Fibroblast of the conjunctiva (primary cell): ENCODE measurements at places on chromosomes 3 and 15.

DNA sequence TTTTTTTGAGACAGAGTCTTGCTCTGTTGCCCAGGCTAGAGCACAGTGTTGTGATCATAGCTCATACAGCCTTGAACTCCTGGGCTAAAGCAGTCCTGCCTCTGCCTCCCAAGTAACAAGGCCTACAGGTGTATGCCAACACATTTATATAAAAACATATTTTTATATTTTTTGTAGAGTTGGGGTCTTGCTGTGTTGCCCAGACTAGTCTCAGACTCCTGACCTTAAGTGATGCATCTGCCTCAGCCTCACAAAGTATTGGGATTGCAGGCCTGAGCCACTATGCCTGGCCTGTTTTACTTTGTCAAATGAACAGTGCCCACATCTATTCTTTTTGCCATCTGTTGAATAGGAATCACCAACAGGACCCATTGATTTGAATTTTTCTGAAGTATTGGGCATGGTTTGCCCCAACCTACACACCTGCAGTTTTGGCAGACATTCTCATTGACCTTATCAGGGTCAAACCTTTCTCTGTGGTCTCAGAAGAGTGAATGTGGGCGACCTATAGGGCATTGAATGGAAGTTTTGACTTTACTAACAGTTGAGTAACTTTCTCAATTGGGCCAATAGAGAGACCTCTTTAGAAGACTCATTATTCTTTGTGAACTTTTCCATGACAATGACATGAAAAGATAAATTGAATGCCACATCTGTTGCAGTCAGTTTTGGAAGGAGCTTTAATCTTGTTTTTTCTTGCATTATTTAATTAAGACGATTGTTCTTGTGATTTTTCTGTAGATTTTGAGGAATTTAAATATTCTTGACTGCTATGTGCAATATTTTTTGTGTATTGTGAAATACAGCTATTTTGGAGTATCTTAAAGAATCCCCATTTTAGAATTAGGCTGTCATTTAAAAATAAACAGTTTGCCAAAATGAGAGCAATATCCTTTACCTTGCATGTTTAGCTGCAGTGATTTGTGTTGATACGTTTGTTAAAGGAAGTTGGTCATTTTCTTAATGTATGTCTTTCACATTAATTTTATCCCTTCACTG lies 2.7 kb downstream of the IREB2 start:
- DNase-seq: no peak

- no peak for DNase-seq
Measured at GRCh38 chr3:141218162-141218835, 13.3 kb upstream of the PXYLP1 start.

- DNase-seq: peak; percentile 46
Measured at GRCh38 chr15:100338971-100339444, 2.8 kb downstream of the ADAMTS17 start.

GRCh38 chr15:48802867-48803266 lies 8.0 kb downstream of the CEP152 start:
- DNase-seq: peak; percentile 72

GRCh38 chr3:32781211-32781968 lies 36.4 kb upstream of the TRIM71 start:
- peak; percentile 49 for DNase-seq

DNA sequence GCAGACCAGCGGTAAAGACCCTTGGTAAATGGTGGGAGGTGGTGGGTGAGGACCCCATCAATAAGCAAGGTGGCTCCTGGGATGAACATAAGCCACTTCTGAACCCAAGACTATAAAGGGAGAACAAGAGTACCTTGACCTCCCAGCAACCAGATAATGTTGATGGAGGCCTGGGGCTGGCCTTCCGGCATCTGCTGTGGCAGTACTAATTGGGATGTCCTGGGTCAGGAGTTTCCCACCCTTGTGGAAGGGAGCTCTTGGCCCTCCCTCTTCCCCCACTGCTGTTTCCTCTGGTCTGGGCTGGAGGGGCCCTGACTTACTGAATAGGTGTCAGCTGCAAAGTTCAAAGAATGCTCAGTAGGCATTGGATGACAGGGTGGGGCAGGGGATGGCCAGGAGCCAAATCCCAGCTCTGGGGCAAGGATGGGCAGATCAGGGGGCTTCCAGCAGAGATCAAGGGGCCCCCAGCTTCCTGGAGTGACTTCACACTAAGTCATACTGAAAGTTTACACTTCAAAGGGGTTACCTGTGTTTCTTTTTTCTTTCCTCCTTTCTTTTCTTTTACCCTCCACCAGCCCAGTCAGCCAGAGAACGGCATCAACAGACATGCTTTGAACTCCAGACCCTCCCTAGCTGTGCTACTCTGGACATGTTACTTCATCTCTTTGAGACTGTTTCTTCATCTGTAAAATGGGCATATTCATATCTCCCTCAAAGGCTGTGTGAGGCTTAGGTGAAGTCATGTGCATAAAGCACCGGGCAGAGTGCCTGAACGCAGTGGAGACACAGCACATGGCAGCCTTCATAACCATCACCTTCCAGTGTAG lies 1.5 kb downstream of the RBP1 start:
- DNase-seq: no peak

GRCh38 chr15:62945760-62946159 lies 96.8 kb upstream of the TPM1 start:
- no peak for DNase-seq

DNA sequence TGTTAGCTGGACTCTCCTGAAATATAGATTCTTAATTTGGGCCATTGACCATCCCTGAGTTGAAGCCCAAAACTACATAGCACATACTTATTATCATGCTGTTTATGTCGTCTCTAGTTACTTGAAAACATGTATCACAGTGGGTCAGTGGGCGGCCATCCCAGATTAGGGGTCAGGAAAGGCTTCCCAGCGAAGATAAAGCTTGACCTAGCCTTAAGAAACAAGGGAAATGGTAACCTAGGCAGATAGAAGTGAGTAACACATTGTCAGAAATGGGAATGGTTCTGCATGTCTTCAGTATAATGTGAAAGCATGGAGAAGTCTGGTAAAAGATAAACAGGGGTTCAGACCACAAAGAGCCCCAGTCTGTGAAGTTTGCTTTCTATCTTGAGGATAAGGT lies 124.7 kb downstream of the C3orf70 start:
- DNase-seq: no peak

DNA sequence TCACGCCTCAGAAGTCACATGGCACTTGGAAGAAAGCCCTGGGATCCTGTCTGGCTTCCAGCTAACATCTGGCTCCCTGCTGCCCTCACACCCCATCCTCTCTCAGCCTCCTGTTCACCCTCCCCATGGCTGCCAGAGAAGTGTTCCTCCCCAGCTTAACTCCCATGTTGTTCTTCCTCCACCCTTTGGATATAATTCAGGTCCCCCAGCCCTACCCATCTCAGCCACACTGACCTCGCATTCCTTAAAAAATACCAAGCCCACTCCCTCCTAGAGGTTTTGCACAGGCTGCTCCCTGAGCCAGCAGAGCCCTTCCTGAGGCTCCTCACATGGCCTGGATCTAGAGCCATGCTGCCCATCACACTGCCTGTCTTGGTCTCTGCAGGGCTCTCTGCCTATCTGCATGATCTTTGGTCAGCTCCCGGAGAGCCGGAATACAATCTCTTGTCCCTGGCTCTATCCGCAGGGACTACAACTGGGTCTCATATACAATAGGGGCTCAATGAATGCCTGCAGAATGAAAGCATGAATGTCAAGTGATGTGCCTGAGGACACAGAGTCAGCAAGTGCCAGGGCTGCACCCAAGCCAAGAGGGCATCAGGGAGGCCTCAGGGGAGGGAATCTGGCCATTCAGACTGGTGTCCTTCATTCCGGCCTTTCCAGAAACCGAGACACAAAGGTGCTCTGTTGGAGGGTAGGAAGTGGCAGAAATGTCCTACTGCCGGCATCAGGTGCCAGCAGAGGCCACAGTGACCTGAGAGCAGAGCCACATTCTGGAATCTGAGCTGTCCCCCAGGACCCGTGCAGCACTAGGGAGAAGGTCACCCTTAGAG lies 3.8 kb upstream of the TKT start:
- no peak for DNase-seq

GRCh38 chr3:144663456-144664436 lies 692.1 kb downstream of the DIPK2A start:
- no peak for DNase-seq

DNA sequence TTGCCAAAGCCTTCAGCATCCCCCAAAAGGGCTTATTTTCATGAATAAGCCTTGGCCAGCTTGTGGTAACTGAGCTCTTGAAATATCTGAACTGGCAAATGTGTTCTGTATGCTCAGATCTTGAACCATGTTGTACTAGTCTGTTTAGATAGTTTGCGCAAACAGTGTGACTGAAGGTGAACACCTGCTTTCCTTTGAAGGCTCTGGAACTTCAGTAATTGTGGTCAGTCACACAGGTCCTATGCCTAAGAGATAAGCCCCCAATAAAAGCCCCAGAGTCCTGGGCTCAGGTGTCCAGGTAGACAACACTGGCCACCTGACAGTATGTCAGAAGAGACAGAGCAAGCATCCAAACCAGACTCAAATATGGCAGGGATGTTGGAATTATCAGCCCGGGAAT lies 5.4 kb downstream of the TUBGCP5 start:
- no peak for DNase-seq

DNA sequence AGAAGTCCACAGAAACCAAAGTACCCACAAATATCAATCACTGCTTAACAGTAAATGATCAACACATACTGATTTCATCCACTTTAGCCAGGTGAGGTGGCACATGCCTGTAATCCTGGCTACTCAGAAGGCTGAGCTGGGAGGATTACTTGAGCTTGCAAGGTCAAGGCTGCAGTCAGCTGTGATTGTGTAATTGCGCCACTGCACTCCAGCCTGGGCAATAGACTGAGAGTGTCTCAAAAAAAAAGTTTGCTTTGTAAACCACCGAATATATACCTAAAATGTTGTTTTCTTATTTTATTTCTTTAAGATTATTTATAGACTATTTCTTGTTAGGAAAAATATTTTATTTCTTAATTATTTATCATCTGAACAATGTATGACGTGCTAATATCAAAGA lies 8.7 kb upstream of the ATP13A4 start:
- DNase-seq: no peak

DNA sequence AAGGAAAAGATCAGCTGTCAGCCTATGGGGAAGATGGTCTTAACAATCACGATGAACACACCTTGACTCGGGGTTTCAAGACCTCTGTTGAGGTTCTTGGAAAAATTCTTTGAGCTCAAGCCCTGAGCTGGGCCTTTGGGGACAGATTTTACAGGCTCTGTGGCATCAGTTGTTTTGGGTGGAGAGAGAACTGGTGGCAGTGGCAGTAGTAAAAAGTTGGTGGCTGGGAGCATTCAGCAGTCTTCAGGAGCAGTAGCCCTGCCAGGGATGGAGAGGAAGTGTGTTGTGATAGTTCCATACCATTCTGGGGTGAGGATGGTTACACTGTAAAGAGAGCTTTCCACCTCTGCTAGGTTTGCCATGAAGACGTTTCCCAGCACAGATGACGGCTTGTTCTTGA lies 4.9 kb upstream of the KY start:
- no peak for DNase-seq

DNA sequence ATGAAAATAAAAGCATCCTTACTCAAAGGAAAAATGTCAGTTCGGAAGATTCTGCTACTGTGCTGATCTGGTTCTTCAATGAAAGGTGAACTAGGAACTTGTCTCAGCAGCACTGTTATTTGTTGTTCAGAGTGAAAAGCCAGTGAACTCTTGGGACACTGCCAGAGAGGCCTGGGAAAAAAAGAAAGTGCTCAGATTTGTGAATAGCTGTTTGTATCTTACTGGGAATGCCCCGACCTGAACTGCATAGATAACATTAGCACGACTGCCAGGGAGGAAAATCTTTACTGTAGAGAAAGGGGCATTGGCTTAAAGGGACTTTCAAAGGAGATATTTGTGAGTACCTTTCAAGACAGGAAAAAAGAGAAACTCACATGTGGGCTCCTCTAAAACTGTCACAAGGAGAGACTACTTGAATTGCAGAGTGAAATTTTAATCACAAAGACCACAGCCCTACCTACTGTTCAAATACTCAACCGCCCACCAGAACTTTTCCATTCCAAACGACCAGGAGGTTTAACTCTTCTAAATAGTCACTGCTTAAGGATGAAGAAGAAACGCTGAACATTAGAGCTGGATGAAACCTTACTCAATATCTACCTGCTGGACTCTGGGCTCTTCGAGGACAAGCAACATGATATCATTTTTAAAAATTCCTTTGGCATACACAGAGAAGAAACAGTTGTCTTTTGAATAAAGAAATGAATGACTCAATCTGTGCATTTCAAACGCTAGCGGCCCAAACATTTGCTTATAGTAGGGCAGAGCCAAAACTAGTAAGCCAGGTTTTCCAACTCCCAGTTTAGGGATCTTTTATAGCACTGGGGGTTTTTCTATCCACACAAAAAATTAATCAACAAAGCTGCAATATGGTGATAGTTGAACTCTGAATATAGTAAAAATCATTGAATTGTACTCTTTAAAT lies 13.4 kb downstream of the TAMM41 start:
- no peak for DNase-seq

- no peak for DNase-seq
Measured at GRCh38 chr3:55445551-55445950, 41.6 kb downstream of the WNT5A start.

DNA sequence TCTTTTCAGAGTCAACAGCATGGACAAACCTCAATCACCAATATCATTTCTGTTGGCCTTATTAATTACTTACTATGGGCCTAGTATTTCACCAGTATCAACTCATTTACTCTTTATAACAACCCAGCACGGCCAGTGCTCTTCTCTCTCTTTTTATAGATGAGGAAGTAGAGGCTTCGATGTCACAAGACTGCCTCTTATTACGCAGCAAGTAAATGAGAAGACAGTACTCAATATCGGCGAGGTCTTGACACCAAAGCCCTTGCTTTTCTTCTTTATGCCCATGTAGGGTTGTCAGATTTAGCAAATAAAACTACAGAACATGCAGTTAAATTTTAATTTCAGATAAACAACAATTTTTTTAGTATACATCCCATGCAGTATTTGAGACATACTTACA lies 99.0 kb upstream of the KCNMB2 start:
- no peak for DNase-seq

DNA sequence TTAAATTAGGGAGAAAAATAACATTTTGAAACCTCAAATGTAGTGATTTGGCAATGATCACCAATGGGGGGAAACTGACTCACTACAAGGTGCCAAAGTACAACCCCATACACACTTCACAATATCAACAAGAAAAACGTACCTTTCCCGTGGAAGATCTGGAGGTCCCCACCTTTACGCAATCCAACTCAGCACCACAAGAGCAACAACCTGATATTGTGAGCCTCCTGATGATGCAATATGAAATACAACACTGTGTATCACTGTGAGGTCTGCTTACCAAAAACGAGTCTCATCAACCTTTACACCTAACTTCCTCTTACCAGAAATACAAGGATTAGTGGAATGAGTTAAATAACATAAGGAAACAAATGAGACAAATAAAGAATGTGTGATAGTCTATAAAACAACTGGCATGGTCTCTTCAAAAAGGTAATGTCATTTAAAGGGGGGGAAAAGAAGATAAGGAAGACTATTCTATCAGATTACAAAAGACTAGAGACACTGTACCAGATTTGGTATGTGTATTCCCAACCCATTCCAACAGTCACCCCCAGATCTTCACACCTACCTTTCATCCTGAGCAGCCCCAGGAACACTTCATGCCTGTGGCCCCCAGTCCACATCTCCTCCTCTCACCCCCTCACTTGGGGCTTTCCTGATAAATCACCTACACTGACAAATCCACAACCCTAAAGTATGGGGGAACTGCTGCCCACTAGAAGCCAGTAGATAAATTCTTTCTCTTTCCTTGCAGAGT lies 27.7 kb downstream of the DLG1 start:
- DNase-seq: no peak
